Stimulated activated CD4-positive, alpha-beta T cell treated with anti-CD3 and anti-CD28 coated beads, Interleukin-1b, Interleukin-23, amount 100 ng/mL, for 24 hours (primary cell): ENCODE measurements at places on chromosomes 2 and 18.

DNA sequence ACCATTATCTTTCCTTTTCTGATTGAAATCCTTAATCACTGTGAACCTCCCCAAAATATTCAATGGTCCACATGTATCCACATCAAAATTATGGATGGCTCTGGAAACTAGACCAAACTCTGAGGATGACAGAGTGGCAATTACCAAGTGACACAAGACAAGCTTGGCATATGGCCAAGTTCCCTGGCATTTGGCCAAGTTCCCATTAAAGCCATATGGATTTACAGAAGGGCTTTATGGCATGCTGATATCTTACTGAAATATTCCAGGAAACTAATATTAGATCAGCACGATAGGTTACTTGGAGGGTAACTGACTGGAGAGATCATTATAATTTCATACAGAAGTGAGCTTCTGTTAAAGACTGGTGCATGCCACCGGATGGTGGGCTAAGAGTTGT is 21.9 kb upstream of the CERS6 start:
- no peak for DNase-seq

DNA sequence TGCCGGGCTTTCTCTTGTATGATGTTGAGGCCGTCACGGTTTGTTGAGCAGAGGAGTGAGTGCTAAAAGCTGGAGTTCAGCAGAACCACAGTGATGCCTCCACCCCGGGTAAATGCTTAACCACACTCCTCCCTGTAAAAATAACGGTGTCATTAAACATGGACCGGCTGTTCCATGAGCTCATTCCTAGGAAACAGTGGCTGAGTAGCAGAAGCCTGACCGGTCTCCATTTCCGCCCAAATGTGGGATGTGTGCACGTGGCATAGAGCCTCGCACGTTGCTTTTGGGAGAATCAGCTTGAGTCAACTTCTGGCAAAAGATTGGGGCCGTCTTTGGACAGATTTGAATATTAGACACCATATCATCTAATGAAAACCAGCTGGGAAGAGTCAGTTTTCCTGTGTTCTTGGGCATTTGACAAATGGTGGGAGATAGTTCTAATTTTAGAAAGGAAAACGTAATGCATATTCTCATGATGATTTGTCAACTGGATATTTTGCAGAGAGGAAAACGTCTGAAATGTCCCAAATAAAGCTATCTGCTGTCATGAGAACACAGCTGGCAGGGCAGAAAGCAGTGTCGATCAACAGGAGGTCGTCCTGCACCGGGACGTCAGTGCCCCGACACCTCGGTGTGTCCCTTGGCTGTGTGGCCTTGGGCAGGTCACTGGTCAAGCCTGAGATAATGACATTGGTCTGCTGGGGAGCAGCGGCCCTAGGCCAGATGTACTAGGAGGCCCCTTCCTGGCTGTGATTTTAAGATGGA is 42.4 kb downstream of the LRRFIP1 start:
- no peak for DNase-seq

- no peak for DNase-seq
These were observed 24.3 kb upstream of the STAT1 start for GRCh38 chr2:191038241-191038725.

- no peak for DNase-seq
These were observed 251.1 kb downstream of the CYP26B1 start for GRCh38 chr2:71896385-71897136.

- DNase-seq, result no peak
These were observed 36.0 kb downstream of the ATIC start for GRCh38 chr2:215347878-215348277.

DNA sequence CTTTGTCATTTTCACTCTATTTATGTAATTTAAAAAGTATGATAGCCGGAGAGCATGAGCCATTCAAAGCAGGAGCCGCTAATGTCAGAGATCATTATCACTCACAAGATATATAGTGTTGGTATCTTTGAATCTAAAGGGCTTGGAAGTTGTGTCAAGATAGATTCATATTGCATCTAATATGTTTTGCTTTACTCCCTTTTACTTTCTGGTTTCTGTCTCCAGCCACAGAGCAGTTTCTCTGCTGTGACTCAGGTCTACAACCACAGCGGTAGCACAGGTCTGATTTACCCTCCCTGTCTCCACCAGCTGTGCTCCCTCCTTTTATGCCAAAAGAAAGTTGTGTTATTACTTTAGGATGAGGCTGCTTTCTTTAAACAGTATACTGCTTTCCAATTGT is 424.0 kb downstream of the ARHGAP15 start:
- DNase-seq, result no peak

GRCh38 chr2:237859533-237860272 is at the start of gene RAMP1:
TSS of gene RAMP1 (plus strand) at chr2:237859623. CDS start at chr2:237859676, 53 bp downstream.
- DNase-seq, result no peak

GRCh38 chr2:234981197-234982095 is 29.6 kb downstream of the SH3BP4 start:
- DNase-seq, result no peak
